Transverse colon (tissue), 4 donors: ENCODE measurements at places on chromosomes 13 and 19. TPM values are rescaled to one million over a fixed set of nuclear protein-coding genes. Genes with fewer than 3 reads are reported as not detected.

LAIR1 gene
- 18.4 TPM for total RNA-seq

CEACAM16 gene
- total RNA-seq, result not detected

MIER2 gene
- total RNA-seq, result 41.1 TPM

FREM2 gene
- total RNA-seq, result 0.40 TPM

CPAMD8 gene
- 10.2 TPM for total RNA-seq

TRPC4 gene
- total RNA-seq, result not detected

FFAR1 gene
- not detected for total RNA-seq

ZSWIM9 gene
- 5.6 TPM for total RNA-seq

ANGPTL8 gene
- total RNA-seq, result not detected

KIR3DL2 gene
- not detected for total RNA-seq

WDR88 gene
- total RNA-seq, result not detected

STOML3 gene
- total RNA-seq, result not detected
